Stimulated activated CD8-positive, alpha-beta memory T cell treated with anti-CD3 and anti-CD28 coated beads, Interleukin-2, amount 100 ng/mL, for 48 hours (primary cell): ENCODE measurements at places on chromosomes 7 and 10.

DNA sequence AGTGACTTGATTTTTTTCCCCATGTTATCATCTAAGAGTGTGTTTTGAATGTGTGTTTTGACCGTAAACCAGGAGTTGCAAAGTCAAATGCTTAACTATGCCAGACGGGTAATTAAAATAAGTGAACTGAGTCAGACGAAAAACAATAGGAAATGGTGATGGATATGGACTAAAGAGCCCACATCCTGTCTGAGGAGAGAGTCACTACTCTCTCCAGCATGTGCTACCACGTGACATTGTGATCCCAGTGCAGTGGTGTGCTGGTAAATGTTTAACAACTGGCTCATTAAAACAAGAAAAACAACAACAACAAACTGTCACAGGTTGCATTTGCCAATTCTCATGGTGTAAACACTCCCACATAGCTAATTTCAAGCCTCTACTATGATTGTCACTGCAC, 164.3 kb downstream of the SUGCT start:
- DNase-seq: no peak

- no peak for DNase-seq
Measured at GRCh38 chr10:32445036-32445435, 904 bp upstream of the CCDC7 start.

DNA sequence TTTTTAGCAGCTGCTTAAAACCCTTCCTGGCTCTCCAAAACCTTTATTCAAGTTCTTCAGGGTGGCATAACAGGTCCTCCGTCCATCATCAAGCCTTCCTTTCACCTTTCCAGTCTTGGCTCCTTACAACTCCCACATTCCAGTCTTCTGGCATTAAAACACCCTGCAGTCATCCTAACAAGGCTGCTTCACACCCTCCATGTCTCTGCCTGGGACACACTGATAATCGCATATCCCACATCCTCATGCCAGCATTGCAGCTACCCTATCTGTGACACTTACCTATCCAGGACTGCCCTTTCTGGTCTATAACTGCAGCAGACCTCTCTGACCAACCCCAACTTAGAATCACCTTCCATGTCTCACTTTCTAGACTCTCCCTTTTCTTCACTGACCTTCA, 2.6 kb upstream of the TLL2 start:
- no peak for DNase-seq

DNA sequence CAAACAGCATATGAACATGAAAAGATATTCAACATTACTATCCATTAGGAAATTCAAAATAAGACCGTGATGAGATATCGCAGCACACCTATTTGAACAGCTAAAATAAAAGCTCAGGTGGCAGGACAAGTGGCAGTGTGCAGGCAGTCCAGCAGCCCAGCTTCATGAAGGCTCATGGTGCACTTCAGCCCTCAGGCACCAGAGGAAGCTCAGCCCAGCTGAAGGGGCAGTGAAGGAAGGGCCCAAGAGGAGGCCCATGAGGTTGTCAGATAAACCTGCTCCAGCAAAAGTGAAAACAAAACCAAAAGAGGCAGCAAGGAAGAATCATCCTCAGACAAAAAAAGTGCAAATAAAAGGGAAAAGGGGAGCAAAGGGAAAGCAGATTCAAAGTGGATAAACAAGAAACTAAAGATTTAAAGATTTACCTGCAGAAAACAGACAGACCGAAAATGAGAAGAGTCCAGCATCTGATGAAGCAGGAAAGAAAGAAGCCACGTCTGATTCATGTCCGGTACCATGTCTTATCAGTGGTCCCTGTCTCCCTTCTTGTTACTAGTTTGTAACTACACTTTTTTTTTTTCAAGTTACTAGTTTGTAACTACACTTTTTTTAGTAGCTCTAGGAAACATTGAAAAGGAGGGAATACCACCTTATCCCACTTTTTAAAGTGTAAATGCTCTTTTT, 15.0 kb upstream of the FAM24B start:
- no peak for DNase-seq

- no peak for DNase-seq
Measured at GRCh38 chr10:35711615-35712411, 69.7 kb upstream of the FZD8 start.

GRCh38 chr10:88493691-88494483, 89.2 kb downstream of the RNLS start:
- no peak for DNase-seq

DNA sequence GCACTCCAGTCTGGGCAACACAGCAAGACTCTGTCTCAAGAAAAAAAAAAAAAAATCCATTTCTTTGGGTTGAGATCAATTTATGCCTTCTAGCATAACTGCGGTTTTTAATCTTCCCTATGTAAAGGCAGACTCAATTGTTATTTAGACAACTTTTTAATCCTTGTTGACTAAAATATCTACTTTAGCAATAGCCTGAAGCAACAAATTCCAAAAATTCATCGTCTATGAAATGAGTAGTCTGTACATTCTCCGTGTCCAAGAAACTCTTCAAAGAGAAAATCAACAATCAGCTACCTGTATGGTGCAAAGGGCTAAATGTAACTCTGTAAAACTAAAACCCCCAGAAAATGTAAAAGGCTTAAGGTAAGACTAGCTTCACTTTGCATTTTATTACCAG, 22.8 kb downstream of the LAMB1 start:
- DNase-seq: no peak
